ENCODE measurements at places on chromosomes 13 and 19.

DNA sequence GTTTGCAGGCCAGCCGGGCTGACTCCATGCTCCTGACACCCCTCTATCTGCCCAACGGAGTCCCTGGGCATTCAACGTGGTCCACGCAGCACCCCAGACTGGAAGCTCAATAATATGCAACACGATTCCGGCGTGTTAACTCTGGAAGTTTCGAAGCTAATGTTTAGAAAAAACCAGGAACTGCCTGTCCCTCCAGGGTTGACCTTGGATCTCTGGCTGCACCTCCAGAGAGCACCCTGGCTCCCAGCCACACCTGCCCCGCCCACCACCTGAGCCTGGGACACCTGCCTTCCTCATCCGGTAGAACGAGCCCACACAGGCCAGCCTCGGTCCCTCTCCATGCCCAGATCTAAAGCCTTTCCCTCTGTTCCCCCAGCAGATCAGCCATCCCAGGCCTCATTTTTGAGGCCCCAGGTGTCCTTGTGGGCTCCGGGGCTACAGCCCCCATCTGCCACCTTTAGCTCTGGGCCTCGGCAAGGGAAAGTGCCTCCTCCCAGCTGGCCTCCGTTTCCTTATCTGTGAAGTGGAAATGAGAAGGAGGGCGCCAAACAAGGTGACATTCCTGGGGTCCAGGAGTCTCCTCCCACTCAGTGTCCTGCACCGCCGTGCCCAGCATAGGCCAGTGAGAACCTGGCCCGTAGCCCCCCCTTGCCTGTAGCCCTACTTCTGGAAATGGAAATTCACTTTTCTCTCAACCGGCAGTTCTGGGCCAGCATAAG, 38.7 kb downstream of the KLF2 start:
- DNase-seq, result no peak

DNA sequence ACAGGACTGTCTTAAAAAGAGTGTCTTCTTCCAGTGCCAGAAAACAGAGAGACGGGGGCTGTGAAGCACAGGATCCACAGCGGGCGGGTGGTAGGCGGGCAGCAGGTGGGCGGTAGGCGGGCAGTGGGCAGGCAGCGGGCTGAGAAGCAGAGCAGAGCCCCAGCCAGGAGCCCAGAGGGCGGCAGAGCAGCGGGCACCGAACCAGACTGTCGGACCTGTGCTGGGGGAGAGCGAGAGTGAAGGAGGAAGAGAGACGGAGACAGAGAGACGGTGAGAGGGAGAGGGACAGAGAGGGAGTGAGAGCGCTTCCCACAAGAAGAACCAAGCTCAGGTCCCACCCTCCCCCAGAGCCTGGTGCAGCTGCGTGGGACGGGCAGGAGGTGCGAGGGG, 30.3 kb downstream of the RASA3 start:
- DNase-seq, result no peak

- DNase-seq, result no peak
Observed at GRCh38 chr19:48454150-48454730, 1.1 kb upstream of the KCNJ14 start.

- DNase-seq, result no peak
Observed at GRCh38 chr13:67736646-67737420, 506.7 kb upstream of the PCDH9 start.

DNA sequence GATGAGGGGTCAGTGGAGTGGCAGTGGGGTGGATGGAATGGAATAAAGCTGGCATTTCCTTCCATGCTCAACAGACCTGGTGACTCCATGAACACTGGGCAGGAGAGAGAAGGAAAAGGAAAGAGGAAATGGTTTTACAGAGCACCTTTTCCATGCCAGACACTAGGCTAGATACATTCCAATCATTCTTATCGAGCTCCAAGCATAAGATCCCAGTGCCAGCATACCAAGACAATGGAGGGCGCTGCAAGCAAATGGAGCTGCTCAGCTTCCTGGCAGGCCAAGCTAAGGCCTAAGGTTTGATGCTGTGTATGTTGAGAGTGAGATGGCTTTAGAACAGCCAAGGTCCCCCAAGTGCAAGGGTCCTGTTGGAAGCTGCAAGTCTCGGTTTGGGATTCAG, 113.2 kb downstream of the HSPH1 start:
- no peak for DNase-seq

GRCh38 chr13:74466020-74466419, 331.8 kb upstream of the KLF12 start:
- no peak for DNase-seq

DNA sequence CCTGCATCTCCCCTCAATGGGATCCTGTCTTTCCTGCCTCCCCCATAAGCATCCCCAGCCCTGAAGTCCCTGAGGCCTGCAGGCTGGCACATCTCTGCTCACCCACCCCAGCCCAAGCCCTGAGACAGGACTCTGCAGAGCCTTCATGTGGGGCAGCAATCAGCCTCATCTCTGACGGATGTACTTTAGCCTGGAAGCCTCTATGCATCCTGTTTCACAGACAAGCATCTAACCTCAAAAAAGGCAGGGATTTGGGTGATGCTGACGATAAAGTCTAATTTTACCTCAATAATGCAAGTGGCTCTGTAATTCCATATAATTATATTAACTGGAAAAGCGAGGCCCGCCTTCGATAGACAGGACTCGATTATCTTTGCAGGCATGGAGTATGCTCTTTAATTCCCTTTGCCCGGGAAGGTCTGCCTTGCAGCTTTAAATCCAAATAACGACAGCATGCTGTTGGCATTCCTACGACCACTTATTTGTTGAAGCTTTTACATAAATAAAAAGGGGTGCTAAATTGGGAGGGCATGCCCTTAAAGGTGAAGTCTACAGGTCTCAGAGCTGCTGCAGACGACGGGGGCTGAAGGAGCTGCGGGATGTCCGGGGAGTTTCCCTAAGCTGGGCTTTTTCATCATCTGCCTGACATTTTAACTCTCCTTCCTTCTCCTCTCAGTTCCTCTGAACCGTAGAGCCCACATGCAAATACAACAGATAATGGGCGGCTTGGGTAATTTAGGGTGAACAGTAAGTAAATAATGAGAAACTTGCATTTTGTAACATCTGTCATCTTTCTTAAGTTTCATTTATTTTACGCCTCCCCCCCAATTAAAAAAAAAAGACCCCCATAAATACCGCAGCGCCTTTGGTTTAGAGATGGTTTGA, 211.5 kb downstream of the URI1 start:
- no peak for DNase-seq

- DNase-seq, result no peak
Observed at GRCh38 chr13:68173111-68173510, 943.0 kb upstream of the PCDH9 start.

DNA sequence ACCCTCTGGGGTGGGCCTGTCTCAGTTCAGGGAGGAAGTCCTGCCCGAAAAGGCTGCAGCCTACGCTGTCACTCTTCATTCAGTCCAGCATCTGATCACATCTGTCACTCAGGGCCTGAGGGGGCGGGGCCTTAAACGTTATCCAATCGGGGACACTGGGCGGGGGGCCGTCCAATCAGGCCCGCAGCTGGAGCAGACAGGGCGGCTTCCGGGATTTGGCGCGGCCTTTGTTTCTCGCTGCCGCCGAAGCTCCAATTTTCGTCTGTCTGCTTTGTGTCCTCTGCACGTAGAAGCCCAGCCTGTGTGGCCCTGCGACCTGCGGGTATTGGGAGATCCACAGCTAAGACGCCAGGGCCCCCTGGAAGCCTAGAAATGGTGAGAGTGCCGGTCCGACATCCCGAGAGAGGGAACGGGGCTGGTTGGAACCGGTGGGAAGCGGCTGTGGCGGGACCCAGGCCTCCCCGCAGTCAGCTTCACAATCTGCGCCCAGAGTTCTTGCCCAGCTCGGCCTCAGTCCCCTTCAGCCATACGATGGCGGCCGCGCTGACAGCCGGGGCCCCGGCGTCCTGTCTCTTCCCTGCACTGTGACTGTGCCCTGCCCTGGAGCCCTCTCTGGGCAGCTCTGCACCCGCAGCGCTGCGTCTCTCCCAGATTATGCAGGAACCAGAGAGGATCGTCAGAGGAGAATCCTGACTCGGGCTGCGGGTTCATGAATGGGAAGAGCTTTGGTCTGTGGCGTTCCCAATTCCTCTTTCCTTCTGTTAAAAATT, at the start of gene ZNF730:
TSS of gene ZNF730 (plus strand) at position 224 of the 770 bp plus-strand sequence. CDS start at position 373, 149 bp downstream.
- peak; percentile 42 for DNase-seq

DNA sequence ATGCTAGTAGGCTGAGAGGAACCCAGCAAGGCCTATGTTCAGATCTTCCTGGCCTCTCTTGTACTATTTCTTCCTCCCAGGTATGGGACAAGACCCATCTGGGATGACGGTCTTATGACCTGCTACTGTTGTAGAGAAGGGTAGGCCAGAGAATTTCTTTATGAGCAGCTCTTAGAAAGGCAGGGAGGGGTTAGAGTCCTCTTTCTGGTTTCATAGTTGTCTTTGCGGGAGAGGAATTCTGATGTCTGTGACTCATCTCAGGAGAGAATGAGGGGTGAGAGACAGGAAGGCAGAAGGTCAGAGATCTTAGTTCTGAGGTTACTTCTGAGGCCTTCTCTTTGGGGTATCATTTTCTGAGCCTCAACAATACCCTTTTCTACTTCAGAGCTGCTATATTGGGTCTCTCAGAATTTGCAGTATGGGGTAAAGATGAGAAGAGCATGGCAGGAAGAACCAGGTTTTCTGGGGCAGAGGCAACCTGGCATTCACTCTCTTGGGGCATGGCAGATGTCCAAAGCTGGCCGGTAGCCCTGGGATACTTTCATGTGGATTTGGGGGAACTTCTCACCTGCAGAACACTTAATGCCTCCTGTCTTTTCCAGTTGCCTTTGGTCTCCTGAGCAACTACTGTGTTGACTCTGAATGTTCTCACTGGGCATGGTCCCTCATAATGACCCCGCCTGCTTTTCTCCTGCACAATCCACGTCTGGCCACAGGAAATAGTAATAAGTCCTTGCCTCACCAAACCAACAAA, 154.4 kb downstream of the GGACT start:
- no peak for DNase-seq

DNA sequence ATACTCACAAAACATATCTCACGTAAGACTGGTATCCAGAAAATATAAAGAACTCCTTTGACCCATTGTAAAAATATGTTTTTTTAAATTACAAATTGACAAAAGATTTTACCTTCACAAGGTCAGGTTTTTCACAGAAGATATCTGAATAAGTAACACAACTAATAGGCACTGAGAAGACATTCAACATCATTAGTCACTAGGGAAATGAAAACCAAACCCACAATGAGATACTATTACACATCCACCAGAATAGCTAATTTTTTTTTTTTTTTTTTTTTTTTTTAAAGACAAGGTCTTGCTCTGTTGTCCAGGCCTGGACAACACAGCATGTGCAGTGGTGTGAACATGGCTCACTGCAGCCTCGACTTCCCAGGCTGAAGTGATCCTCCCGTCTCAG, 157.5 kb downstream of the MIPEP start:
- DNase-seq, result no peak

- no peak for DNase-seq
Observed at GRCh38 chr19:13665125-13665905, 99.0 kb upstream of the MRI1 start.

DNA sequence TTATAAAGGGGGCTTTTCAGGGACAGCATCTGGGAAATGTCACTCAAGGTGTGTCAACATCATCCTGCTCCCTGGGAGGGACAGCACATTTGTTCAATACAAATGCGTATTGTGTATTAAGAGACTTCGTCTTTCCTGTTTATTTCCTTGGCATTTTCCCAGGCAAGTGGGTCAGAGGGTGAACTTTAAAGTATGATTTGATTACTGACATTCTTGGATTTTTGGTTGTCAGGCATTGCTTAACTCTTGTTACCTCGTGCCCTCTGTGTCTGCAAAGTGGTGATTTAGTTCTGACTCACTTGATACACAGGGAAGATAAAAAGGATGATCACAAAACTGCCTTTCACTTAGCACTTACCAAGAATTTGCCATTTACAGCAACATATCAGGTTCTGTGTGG, 292.7 kb downstream of the SUCLA2 start:
- DNase-seq, result no peak

- DNase-seq, result no peak
Observed at GRCh38 chr13:50927701-50928100, 18.1 kb downstream of the RNASEH2B start.

DNA sequence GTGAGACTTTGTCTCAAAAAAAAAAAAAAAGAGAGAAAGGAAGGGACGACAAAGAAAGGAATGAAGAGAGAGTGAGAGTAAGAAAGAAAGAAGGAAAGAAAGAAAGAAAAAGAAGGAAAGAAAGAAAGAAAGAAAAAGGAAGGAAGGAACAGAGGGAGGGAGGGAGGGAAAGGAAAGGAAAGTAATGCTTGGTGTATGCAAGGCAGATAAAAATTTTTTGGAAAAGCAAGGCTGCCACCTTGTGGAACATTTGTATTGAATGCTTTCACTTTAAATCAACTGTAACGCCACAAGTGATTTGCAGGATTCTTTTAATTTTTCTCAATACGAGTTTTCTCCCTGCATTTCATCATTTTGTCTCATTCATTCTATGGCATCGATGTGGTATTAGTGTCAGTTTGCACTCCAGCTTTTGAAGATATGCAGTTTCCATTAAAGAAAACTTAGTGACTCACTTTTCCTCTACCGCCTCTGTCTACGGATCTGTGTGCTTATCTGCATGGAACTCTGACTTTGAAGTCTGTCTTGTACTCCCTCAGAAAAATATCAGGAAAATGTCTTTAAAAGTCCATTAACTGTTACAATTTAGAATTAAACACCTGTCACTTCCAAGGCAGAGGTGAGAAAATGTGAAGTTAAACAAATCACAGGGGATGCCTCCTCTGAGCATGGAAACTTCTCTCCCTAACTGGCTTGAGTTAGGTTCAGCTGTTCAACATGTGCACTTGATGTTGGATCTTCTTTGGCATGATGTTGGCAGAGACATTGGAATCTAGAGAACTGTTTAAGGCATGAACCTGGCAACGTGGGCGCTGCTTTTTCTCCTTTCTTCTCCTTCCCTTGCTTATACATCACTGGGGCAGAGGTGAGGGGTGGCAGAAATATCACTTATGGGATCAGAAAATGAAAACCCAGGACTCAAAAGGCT, 20.0 kb upstream of the ZDHHC20 start:
- no peak for DNase-seq

DNA sequence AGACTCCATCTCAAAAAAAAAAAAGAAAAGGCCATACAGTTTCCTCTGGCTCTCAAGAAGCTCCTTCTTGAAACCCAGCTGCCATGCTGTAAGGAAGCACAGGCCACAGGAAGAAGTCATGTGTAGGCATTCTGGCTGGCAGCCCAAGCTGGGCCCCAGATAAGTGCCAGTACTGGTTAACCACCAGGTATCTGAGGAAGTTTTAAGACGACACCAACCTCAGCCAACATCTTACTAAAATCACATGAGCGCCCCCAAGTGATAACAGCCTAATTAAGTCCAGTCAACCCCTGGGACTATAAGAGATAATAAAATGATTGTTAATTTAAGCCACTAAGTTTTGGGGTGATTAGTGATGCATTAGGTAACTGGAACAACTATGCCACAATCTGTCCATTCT, 27.4 kb upstream of the AKT2 start:
- no peak for DNase-seq

All from activated T-cell treated with anti-CD3 and anti-CD28 coated beads for 48 hours (primary cell).